ENCODE measurements at places on chromosomes 7 and 10.

- DNase-seq: no peak
Measured at GRCh38 chr10:71266147-71266917, 52.7 kb upstream of the SLC29A3 start.

GRCh38 chr7:99129001-99129400 lies 14.9 kb downstream of the SMURF1 start:
- no peak for DNase-seq

- DNase-seq: no peak
Measured at GRCh38 chr7:106187613-106188350, 75.7 kb upstream of the SYPL1 start.

GRCh38 chr7:139854124-139854511 lies 25.1 kb downstream of the TBXAS1 start:
- no peak for DNase-seq

DNA sequence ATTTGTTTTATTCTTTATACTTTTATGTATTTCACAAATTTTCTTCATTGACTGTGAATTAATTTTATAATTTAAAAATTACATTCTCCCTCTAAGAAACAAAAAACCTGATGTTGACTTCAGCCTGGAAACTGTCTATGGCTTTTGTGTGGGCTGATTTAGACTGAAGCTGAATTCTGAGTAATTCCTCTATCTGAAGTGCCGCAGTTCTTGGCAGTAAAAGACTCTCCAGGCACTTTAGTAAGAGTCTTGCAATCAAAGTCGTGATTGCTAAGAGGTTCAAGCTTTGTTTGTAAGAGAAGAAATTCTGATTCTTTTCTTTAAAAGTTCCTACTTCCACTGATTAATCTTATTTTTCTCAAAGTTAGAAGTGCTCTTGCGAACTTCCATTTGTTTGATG lies 3.4 kb upstream of the CEP41 start:
- no peak for DNase-seq

DNA sequence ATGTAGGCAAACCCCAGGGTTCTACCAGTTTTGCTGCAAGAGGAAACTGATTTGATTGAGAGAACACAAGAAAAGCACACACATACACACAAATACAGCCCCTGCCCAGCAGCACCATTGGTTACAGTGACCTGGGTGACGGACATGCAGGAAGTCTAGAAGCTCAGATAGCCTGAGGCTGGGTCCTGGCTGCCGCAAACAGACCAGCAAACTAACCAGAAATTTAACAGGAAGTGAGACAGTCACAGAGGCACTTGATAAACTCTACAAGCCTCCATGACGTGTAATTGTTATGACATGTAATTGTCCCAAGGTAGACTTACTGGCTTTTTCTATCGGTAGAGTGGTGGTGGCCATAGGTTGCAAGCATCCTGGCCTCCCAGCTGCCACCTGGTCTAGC lies 58.9 kb downstream of the PRKAR2B start:
- DNase-seq: no peak

GRCh38 chr7:138316421-138317043 lies 143.5 kb upstream of the TRIM24 start:
- DNase-seq: no peak

GRCh38 chr10:17655567-17656146 lies 11.7 kb downstream of the STAM start:
- DNase-seq: no peak

DNA sequence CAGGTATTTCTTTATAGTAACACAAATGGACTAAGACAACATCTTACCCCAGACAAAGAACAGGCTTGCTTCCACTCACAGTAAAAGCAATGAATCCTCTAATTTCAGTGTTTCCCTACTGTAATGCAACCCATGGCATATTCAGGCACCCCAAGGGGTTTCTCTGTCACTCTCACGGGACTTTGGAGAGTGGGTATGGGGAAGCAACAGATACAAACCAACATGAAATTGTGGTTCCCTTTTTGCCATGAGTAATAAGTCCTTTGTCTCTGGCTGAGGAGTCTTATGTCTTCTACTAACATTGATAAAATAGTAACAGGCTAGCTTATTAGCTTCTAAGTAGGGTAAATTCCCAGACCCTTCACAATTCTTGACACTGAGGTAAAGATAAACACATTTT lies 51.4 kb upstream of the AOAH start:
- DNase-seq: no peak

GRCh38 chr7:44470628-44471245 lies 19.7 kb downstream of the NUDCD3 start:
- DNase-seq: no peak

DNA sequence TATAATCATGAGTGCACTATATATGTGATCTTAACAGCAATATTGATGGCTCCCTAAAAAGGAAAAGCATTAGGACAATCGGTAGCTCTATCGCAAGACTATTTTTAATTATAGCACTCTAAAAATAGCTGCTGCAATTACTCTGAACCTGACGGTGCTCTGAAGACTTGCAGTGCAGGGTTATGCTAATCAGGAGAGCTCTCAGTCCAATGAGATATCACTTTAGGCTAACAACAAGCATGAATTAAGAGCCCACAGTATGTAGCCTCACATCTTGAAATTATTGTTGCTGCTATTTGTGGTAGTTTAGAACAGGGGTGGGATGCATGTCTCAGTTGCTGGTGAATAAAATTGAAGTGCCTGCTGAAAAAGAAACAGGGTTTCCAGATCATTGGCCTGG lies 515.8 kb upstream of the AKR1E2 start:
- no peak for DNase-seq

DNA sequence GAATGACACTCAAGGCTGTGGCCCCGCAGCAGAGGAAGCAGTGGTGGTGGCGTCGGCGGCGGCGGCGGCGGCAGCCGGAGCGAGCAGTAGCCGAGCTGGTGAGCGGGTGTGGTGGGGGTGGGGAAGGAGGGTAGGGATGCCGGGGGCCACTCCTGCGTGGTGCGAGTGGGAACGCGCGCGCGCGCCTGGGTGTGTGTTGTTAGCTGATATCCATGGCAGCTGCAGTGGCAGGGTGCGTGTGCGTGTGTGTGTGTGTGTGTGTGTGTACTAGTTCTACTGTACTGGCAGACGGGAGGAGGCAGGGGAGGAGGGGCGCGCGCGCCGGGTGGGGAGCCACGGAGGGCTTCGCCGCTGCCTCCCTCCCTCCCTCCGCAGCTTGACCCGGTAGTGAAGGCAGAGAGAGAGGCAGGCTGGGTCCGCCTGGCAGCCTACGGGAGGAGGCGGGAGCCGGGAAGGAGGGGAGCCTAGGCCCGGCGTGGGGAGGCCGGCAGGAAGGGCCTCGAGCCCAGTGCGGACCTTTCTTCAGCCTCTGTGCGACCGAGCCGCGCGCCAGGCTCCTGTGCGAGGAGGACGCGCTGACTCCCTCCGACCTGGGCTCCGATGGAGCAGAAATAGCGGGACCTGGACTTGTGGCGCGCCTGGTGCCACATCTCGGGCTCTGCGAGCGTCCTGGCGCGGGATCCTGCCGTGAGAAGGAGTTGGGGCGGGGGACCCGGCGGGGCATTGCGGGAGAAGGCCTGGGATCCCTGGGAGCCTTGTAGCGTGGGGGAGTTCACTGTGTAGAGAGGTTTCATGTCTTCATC lies at the start of gene MAGI2:
Gene MAGI2 (minus strand): TSS at position 110 of the 803 bp plus-strand sequence. CDS start 347 bp downstream, outside the sequence.
- DNase-seq: peak; percentile 89

DNA sequence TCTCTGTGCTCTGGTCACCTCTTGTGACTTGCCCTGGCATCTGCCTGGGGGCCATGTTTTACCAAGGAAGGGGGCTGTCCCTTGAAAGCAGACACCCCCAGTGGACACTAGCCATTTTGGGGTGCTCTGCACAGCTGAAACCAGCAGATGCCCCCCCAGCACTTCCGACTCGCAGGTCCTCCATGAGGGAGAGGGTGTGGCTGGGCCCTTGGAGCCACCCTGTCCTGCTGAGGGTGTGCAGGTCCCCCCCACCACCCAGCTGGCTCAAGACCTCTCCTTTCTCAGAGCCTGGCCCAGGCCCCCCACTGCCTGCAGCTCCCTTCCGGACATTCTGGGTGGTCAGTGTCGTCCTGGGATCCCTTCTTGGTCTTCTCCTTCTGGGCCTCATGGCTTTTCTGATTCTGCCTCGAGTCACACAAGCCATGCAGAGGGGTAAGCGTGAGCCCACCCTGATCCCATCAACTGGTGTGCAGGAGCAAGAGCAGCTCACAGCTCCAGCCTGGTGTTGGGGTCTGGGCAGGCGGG lies 12.3 kb downstream of the SCART1 start:
- no peak for DNase-seq

DNA sequence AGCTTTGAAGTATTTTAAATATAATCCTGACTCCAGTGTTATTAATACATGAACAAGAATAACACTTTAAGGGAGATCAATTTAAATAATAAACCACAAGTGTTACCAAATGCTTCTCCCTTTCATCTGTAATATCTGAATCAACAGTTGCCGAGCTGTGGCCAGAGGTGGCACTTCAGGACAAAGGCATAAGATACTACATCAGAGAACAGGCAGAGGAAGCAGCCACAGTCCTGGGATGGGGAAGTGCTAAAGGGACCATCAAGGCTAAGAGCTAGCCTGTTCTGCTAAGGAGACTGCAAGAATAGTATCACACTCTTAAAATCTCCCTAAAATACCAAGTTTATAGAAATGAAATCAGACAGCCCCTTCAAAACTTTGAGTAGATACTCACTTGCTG lies 378.2 kb upstream of the PRKCQ start:
- peak; percentile 15 for DNase-seq

DNA sequence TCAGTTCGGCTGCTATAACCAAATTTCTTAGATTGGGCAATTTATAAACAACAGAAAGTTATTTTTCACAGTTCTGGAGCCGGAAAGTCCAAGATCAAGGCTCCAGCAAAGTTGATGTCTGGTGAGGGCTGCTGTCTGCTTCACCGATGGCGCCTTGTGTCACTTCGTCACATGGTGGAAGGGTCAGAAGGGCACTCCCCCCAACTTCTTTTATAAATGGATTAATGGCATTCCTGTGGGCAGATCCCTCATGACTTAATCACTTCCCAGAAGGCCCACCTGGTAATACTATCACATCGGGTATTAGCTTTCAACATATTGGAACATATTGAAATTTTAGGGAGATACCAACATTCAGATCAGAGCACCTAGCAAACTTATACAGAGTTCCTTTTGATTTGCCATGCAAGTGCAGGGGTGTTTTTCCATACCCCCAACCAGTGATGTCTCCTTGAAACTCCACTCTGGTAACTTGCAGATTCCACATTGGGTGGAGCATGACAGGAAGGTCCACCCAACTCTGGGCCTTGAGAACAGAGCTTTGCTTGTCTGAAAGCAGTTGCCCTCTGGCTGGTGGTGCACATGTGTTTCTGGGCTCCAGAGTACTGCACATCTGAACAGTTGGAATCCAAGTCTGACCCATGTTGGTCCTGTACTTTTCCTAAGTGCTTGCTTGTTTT lies 85.1 kb upstream of the KMT2E start:
- DNase-seq: no peak

DNA sequence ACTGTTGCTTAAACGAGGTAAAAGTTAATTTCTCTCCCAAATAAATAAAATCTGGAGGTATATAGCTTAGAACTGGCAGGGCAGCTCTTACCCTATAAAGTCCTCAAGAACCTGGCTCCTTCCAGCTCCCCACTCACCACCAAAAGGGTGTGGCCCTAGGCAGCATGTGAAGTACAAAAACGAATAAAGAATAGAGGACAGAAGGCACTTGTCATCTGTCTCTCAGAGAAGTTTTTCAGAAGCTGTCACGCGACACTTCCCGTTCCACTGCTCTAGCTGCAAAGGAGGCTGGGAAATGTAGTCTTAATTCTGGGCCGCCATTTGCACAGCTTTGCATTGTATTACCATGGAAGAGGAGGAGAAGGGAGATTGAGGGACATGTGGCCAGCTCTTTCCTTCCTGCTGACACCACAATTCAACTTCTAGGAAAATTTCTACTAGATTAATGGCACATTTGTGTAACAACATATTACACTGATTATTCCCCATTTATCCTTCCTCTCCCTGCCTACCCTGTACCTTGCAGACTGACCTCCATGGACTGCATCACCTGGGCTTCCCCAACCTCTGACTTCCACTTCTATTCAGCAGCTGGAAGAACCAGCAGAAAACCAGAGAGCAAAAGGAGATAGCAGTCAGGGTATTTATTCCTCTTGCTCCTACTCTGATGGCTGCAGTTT lies 62.2 kb downstream of the CCDC71L start:
- DNase-seq: peak; percentile 11

GRCh38 chr10:125857185-125857760 lies 23.8 kb downstream of the DHX32 start:
- DNase-seq: no peak

Measured in head of caudate nucleus (tissue), 42 donors.